ENCODE measurements at places on chromosomes 5 and 9.

- no peak for DNase-seq
Observed at GRCh38 chr5:57189515-57189914, 15.7 kb downstream of the GPBP1 start.

DNA sequence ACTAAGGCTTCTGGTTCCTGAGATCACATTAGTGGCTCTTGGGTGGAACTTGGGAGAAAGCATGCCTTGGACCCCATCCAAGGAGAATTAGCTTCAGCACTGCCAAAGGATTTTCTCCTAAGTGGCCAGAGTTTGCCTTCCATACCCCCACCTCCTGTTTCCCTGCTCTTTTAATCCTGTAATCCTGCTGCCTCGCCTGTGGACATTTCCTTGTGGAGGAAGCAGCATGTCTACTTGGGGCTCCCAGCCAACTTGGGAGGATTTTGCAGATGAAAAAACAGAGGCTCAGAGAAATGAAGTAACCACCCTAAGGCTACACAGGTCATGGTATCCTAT is 1.6 kb downstream of the ARSI start:
- no peak for DNase-seq

DNA sequence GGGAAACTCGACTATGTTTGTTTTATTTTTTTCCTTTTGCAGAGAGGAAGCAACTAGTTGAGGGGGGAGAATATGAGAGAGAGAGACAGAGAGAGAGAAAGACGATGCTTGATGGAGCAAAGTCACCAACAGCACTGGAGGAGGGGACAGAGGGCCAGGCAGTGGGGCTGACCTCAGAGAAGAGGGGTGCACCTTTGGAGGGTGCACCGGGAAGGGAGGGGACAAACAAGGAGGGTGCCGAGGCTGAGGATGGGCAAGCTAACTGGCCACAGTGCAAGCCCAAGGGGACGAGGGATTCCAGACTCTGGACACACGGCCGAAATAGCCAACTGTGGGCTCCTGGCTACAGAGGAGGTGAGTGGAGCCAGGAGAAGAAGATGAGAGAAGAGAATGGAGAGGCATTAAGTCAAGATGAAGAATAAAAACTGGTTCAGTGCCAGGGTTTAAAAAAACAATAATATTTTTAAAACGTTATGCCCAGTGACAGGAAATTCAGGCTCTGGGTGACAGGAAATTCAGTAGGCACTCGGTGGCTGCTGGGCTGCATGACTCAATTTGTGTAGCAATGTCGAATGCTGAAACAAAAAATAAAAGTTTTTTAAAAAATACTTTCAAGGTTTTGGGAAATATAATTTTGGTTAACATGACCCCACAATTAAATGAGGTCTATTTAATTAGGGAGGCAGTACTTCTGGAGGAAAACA is 13.3 kb upstream of the GLRX start:
- DNase-seq: peak; percentile 38

DNA sequence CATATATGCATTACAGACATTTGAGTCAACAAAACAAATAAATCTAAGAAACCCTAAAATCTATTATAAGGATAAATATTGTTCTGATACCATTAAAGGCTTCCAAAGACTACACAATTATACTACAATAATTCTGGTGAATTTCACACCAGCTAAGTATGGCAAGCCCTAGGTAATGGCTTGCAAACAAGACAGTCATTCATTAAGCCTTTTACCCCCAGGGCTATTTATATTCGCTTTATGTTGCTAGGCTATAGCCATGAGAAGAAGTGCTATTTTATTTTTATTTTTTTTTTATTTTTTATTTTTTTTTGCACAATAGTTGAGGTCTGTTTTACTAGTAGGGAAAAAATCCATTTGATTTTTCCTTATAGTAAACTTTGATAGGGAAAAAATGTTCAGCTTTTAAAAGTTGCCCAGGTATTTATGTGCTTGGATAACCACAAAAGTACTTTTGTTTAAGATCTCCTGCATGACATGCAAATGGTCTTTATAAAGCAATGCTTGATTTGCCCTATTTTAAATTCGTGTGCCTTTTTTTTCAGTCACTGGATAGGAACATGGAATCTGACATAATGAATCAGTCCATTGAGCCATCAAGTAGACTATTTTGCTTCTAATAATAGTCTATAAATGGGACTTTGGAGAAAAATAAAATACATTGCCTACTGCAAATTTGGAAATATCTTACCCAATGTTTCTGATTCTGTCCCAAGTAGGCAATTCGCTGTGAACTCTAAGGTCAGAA is 946.3 kb upstream of the COX7C start:
- no peak for DNase-seq

- no peak for DNase-seq
Observed at GRCh38 chr9:114231719-114232449, 76.5 kb downstream of the COL27A1 start.

DNA sequence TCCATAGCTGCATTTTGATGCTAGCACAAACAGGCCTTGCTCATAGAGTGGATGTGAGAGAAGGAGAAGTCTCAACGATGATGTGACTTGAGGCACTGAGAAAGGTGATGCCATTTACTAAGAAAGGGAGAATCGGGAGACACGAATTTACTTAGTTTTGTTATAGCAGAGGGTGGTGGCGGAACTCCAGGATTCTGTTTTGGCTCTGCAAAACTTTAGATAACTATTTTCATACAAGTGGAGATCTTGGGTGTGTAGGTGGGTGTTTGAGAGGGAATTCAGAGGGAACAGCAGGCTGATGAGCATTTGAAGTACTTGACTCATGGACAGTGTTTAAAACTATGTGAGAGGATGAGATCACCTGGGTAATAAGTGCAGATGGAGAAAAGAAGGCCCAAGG is 43.2 kb downstream of the CACNA1B start:
- DNase-seq: no peak

- no peak for DNase-seq
Observed at GRCh38 chr5:139140591-139141071, 57.5 kb downstream of the SIL1 start.

- no peak for DNase-seq
Observed at GRCh38 chr5:173443971-173444370, 115.8 kb upstream of the STC2 start.

GRCh38 chr5:104081232-104081631 is 518.6 kb upstream of the NUDT12 start:
- no peak for DNase-seq

DNA sequence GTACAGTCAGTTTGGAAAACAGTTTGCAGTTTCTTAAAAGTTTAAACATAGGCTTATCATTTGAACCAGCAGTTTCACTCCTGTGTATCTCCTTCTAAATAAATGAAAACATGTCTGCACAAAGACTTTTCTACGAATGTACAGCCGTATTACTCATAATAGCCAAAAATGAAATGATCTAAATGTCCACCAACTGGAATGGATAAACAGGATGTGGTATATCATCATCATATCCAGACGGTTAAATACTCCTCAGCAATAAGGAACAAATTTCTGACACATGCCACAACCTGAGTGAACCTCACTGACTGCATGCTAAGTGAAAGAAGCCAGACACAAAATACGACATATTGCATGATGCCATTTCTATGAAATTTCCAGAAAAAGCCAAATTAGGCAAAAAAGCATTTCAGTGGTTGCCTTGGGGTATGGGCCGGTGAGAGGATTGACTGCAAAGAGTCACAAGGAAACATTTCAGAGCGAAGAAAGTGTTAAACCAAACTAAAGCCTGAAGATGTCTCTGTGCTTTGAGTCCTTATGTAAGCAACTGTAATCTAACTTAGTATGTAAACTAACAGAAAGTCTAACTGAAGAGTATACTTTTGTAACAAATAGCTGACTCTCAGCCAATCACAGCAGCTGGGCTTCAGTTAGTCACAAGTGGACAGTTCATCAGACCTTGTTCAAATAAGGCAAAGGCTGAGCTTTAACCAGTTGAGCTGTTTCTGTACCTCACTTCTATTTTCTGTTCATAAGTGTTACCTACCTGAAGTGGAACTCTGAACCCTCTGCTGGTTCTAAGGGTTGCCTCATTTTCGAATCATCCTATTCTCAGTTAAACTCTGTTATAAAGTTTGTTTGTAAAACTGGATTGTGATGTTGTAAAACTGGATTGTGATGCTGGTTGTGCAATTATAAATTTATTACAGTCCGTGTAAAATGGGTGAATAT is 65.2 kb downstream of the TRIO start:
- no peak for DNase-seq

GRCh38 chr9:36603006-36603405 is 30.3 kb downstream of the MELK start:
- DNase-seq: peak; percentile 2

GRCh38 chr5:14242871-14243383 is 99.8 kb downstream of the TRIO start:
- no peak for DNase-seq

DNA sequence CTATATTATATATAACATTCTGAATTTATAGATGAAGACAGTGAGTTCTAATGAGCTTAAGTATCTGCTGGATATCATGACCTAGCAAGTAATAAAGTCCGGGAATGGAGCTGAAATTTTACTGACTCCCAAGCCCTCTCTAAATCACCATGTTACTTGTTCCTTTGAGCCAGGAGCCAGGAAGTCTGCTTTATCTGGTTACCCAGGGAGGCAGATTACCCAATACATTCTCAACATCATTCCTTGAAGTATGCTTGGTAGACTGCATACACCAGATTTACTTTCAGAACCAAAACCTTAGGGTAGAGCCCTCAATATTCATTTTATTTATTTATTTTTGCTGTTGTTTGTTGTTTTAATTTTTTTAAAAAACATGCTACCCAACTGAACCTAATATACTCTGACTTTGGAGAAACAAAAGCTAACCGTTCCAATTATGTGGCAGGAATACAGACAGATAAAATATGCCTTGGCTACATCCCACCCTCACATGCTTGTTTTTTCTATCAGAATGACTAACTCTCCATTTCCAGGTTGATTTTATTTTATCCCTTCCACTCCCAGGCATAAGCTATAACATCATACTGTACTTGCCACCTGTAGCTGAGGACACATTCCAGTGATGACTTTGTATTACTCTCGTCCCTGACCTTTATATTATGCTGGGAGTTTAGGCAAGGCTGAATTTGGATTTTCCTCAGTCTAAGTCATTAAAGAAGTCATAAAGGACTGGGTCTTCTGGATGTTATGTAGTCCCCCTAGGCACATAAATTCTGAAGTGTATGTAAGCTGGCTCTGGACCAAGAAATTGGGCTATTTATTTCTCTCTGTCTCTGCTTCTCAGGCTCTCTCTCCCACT is 82.0 kb downstream of the YIPF5 start:
- no peak for DNase-seq

DNA sequence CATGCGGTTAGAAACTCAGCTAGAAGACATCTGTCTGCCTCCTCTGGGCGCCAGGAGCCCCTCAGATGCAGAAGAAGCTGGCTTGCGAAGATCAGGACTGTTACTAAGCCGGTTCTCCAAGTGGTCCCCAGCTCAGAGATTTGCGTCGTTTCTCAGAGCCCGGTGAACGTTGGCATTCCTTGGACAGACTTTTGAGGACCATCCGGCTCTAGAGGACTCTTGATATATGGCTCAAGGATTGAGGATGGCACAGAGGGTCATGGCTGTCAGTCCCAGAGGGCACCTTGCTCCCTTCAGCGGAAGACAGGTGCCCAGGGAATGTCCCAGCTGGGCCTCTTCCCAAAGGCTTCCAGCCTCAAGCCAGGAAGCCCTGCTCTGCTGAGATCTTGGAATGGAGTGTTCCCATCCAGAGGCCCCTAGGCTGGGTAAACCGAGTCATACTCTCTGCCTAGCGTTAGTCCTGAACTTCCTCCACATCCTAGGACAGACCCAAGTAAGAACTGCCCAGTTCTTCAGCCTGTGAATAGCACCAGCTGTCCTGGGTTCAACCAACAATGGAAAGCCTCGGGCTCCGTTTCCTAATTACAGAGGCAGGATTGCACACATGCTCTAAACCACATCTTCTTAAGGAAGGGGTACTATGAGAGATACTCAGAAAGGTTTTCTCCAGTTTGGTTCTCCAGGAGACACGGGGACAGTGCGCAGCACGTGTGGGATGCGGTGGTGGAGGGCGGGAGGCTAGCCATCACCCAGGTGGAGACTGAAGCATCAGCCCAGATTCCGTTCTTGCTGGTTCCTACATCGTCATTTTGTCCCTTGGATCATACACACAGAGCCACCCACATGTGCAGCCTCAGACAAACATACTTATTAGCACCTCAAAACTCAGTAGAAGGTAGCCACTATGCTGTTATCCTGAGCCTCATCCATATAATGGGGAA is 51.4 kb downstream of the ZNF354C start:
- DNase-seq: no peak

GRCh38 chr9:77451507-77451906 is 196.6 kb downstream of the GNA14 start:
- DNase-seq: no peak

- DNase-seq: no peak
Observed at GRCh38 chr5:115699967-115700366, 74.1 kb upstream of the TMED7 start.

GRCh38 chr9:81819859-81820546 is 108.2 kb upstream of the SPATA31D4 start:
- DNase-seq: no peak

DNA sequence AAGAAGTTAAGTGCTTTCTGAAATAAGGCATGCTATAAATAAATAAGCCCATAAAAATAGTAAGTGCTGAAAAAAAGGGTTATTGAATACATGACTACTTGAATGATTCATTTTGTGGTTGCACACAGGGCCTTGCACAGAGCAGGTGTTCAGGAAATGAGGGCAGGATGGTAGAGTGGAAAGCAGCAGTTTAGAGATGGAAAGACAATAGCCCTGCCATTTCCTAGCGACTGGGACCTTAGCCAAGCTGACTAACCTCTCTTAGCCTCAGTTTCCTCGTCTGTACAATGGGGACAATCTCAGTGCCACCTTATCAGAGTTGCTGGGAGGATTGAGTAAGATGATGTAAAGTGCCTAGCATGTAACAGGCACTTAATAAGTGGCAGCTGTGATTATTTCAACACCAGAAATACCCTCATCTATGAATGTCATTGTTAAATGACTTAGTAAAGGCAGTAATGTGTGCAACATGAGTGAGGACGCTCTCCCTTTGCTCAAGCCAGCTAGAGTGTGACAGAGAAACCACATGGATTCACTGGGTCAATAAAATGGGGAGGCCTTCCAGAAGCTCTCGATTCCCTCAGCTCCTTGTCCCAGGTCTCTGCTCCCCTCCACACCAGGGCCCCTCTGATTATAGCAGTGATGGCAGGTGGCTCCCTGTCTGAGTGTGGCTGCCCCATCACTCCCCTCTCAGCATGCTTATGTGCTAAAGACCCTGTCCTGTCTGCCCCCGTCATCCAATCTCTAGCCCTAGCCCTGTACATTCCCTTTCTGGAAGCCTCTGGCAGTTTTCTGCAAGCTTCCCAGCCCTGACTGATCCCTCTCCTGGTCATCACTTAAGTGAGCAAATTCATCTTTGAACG is 16.0 kb upstream of the PHF19 start:
- DNase-seq: peak; percentile 73

- no peak for DNase-seq
Observed at GRCh38 chr9:92829420-92829819, 48.4 kb downstream of the ZNF484 start.

GRCh38 chr5:116719106-116719505 is 144.5 kb upstream of the SEMA6A start:
- no peak for DNase-seq

GRCh38 chr9:93154293-93154903 is 20.3 kb upstream of the NINJ1 start:
- DNase-seq: peak; percentile 45

Data from CD4-positive, alpha-beta T cell treated with Interleukin-1 beta for 1 hour (primary cell).